ENCODE measurements at places on chromosomes 5 and 9. TPM values are rescaled to one million over a fixed set of nuclear protein-coding genes. Genes with fewer than 3 reads are reported as not detected.

Gene PLEKHG4B
- 0.10 TPM for total RNA-seq

- H3K4me3 ChIP-seq: no peak overlapping the region
- H3K27ac ChIP-seq: no peak overlapping the region
Observed at GRCh38 chr5:37478121-37478894, 99.2 kb downstream of the WDR70 start.

GRCh38 chr5:9922719-9923118, 292.6 kb upstream of the TAS2R1 start:
- H3K27ac ChIP-seq: no peak overlapping the region
- no peak overlapping the region for H3K4me3 ChIP-seq
- no peaks in the 10 kb centered on the region for H3K4me1 ChIP-seq
- H3K36me3 ChIP-seq: no peaks in the 10 kb centered on the region

Gene LTC4S
- 3.8 TPM for total RNA-seq

DNA sequence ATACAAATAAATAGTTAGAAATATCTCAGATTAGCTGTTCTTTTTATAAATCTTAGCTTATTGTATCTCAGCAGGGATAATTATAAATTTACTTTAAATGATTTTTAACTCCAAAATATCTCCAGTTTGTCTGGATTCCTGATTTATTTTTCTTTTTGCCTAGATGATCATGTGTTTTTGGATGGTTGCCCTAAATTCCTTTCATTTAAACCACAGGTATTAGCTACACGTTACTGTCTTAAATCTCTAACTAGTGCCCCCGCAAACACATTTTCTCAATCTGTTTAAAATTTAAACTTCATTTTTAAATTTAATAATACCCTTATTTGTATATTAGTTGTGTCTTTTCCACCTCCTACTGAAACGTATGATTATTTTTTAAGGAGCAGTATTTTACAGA, 5.6 kb downstream of the FER start:
- no peak for DNase-seq
- H3K27ac ChIP-seq: no peak overlapping the region
- no peak overlapping the region for H3K4me3 ChIP-seq
- H3K4me1 ChIP-seq: peaks cover 5% of the 10 kb centered on the region
- no peaks in the 10 kb centered on the region for H3K27me3 ChIP-seq
- H3K36me3 ChIP-seq: no peaks in the 10 kb centered on the region

- H3K4me3 ChIP-seq: no peak overlapping the region
- DNase-seq: no peak
- H3K36me3 ChIP-seq: no peaks in the 10 kb centered on the region
- H3K27me3 ChIP-seq: no peaks in the 10 kb centered on the region
Observed at GRCh38 chr9:8232726-8233125, 433.1 kb upstream of the DMAC1 start.
